ENCODE measurements at places on chromosomes 1 and 21.

GRCh38 chr1:225883616-225884265 lies 1.6 kb upstream of the TMEM63A start:
- no peak for DNase-seq

DNA sequence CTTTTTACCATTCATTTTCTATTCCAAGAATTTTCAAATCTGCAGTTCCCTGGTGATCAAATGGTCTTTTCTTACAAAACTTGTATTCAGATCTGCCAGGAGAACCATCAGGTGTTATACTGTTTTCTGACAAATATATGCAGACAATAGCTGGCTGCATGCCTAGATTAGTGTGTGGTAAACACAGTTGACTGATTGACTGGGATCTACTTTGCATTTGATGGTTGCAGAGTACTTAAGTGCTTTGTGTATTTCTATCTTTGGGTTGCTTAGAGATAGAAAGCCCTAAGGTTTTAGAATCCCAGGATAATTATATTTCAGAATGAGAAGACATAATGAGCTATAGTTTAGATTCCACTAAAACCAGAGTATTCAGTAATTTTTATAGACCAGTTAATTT lies 102.0 kb upstream of the CHODL start:
- DNase-seq = no peak

- no peak for DNase-seq
Measured at GRCh38 chr1:184743062-184743756, 11.4 kb downstream of the EDEM3 start.

- no peak for DNase-seq
Measured at GRCh38 chr1:200831091-200831490, 41.7 kb upstream of the GPR25 start.

DNA sequence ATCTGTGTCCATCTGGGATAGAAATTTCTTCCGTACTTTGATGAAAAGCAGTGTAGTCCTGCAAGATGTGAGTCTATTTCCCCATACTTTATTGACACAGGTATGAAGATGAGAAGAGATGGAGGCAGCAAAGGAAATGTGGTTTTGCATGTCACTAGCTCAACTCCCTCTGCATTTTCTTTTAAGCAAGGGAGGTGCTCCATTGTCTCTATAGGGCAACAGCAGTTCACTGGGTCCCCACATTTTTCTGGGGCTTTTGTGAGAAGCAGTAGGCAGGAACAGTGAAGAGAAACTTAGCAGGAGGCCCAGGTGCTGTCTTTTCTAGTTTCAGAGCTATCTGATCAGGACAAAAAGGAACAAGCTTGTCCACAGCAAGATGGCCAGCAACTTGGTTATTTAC lies 37.1 kb downstream of the C21orf91 start:
- DNase-seq = no peak

DNA sequence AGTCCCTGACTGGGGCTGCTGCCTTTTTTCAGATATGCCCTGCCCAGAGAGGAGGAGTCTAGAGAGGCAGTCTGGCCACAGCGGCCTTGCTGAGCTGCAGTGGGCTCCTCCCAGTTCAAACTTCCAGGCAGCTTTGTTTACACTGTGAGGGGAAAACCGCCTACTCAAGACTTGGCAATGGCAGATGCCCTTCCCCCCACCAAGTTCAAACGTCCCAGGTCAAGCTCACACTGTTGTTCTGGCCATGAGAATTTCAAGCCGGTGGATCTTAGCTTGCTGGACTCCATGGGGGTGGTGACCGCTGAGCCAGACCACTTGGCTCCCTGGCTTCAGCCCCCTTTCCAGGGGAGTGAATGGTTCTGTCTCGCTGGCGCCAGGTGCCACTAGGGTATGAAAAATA lies 18.3 kb upstream of the C1orf53 start:
- DNase-seq = no peak

GRCh38 chr1:155899683-155900082 lies 11.5 kb downstream of the RIT1 start:
- no peak for DNase-seq

DNA sequence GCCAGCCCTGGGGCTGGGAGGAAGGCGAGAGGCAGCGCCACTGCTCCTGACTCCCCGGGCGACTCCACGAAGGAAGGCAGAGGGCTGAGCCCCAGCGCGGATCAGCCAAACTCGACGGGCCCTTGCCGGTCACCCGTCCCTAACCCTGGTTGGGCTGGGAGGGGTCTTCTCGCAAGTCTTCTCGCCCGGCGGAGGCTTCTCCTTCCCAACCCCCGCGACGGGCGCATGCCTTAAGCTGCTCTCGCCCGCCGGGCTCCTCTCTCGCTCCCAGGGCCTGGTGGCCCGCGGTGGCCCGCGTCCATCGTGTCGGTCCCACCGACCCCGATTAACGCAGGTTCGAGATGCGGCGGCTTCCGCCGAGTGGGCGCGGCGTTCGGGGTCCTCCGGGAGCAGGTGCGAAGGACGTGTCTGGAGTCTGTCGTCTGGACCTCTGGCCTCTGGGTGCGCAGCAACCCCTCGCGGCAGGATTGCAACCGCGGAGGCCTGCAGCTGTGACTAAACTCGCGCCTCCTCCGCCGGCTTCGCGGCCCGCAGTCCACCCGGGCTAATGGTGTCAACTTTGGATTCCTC lies 29.0 kb upstream of the PPM1J start:
- DNase-seq = no peak

DNA sequence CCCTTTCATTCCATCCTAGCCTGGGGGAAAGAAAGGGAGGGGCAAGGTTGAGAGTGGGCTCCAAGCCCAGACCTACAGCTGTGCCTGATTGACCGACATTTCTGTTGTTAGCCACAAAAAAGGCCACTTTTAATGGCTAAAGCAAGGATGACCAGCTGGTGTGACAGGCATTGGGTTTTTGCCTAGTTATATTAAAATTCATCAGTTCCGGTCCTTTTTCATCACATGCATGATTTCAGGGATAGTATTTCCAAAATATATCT lies 192.3 kb downstream of the ZNF326 start:
- DNase-seq = no peak

GRCh38 chr1:185017338-185017737 lies 28.0 kb upstream of the RNF2 start:
- DNase-seq = no peak

GRCh38 chr21:33028773-33029384 lies 3.1 kb downstream of the OLIG2 start:
- DNase-seq = no peak

DNA sequence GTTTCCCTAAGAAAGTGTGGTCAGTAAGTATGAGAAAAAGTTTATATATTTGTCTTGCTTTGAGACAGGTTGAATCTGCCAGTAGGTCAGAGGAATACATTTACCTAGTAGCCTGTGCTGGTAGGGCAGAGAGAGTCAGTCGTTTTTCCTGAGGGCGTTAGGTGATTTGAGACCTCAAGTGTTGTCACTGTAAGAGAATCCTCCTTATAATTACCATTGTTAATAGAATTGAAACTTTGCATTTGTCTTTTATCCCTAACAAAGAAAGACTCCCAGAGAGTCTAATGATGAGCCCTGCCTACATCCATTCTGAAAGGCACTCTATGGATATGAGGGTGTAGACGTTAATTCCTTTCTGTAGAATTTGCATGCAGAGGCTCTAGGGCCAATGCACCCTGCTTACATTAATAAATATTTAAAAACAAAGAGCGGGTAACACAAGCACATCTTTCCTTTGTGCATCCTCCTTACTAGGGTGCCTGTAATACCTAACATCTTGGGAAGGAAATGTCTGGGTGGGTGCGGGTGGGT lies 16.4 kb downstream of the PBX1 start:
- no peak for DNase-seq

GRCh38 chr1:29939079-29939478 lies 702.8 kb downstream of the PTPRU start:
- DNase-seq = no peak

DNA sequence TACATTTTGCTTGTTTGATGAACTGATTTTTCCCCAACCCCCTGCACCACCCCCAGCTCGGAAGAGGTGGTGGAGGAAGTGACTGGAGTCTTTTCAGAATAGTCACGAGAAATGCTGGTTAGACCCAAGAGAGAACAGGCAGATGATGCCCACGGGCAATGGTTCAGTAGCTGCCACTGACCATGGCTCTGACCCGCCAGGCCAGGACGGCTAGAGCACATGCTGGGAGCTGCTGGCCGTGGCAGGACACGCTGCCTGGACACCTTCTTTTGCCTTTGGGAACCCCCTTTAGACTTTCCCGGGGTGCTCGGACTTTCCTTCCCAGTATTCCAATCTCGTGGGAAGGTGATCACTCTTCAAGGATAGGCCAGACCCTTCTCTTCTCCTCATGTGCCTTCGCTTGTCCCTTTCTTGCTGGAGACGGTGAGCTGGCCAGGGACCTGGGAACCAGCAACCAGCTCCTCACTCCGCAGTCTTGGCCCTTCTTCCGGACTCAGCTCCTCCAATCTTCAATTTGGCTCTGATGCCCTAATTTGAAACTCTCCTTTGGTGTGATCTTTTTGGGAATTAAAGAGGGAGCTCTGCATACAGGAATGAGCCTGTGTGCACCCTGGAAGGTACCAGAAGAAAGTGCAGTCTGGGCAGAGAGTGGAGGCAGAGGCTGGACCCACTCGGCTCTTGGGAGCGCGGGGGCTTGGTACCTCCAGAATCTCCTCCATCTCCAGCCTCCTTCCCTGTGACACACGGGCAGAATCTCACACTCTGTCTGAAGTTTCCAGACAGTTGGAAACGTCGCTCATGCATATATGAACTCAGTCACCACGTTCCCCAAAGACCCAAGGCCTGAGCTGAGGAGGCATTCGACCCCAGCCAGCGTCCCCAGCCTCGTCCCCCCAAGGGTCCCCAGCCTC lies 4.0 kb upstream of the PDE9A start:
- DNase-seq = no peak

DNA sequence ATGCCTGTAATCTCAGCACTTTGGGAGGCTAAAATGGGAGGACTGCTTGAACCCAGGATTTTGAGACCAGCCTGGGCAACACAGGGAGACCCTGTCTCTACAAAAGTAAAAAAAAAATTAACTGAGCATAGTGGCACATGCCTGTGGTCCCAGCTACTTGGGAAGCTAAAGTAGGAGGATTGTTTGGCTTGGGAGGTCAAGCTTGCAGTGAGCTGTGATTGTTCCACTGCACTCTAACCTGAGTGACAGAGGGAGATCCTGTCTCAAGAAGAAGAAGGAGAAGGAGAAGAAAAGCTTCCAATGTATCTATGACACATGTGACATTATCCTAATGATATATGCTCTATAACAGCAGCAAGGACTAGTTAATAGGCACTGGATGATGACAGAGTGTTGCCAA lies 20.1 kb upstream of the ARHGAP29 start:
- DNase-seq = no peak

GRCh38 chr1:103106426-103107341 lies 1.6 kb downstream of the COL11A1 start:
- DNase-seq = no peak

- DNase-seq = no peak
Measured at GRCh38 chr21:40421121-40421520, 425.8 kb downstream of the DSCAM start.

DNA sequence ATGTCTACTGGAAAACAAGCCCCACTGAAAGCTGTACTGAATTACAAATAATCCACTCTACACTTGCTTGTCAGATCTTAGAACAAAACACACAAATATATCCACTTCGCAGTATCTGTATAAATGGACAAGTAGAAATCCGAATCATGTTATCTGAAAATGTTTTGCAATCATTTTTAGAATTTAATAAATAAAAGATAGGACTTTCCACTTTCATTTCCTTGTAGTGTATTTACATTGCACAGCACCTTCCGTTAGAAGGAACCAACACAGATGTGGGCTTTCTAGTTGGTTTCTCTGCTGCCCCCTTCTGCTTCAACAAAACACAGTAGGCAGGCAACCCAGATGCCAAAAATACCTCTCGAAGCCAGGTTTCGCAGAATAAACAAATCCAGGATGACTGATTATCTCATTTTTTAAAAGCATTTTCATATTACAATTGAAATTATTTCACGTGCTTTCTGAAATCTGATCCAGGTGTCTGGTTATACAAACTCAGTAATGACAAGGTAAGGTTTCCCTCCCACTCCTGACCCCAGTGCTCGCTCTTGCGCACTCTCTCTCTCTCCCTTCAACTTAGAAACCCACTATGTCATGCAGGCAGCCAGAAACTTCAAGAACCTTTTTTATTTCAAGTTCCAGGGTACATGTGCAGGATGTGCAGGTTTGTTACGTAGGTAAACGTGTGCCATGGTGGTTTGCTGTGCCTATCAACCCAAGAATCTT lies 389.9 kb downstream of the SMYD3 start:
- no peak for DNase-seq

DNA sequence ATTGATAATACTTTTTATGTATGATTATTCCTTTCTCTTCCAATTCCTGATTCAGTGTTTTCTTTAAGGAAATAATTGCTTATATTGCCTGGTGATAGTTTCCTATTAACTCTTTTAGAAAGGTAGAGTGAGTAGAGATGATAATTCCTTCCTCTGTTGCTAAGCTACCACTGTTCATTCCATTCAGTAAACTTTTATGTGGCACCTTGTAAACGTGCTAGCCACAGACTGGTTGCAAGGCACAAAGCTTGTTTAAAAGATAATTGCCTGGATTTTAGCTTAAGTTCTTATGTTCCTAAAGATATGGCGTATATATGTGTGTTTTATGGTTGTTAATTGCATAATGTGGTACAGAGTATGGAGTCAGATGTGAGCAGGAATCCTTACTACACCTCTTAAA lies 3.2 kb downstream of the ZFYVE9 start:
- no peak for DNase-seq
